ENCODE measurements at places on chromosomes 11 and 22. TPM values are rescaled to one million over a fixed set of nuclear protein-coding genes. Genes with fewer than 3 reads are reported as not detected.

GRCh38 chr11:93952082-93952780 is 68.9 kb upstream of the HEPHL1 start:
- H3K27ac ChIP-seq, result no peak overlapping the region
- no peaks in the 10 kb centered on the region for H3K36me3 ChIP-seq
- no peak for DNase-seq

DNA sequence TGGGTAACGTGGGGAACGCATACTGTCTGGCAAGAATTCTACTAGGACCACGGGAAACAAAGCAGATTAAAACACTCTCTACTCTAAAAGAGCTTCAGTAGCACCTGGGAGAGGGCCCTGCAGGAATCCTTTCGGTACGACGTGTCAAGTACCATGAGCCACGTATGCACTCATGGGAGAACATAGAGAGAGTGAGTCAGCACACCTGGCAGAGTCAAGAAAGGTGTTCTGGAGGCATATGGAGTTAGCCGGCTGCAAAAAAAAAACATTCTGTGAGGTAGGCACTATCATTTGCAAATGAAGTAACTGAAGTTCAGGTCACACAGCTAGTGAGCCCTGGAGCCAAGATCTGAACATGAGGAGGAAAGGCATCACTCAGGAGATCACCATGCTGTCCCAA is 71.1 kb upstream of the BID start:
- H3K4me1 ChIP-seq, result peaks cover 5% of the 10 kb centered on the region
- no peak overlapping the region for H3K4me3 ChIP-seq

GRCh38 chr11:123454060-123454651 is 24.1 kb downstream of the GRAMD1B start:
- no peak for DNase-seq
- no peaks in the 10 kb centered on the region for H3K36me3 ChIP-seq
- no peak overlapping the region for H3K27ac ChIP-seq
- no peaks in the 10 kb centered on the region for H3K4me1 ChIP-seq
- H3K27me3 ChIP-seq, result no peaks in the 10 kb centered on the region

DNA sequence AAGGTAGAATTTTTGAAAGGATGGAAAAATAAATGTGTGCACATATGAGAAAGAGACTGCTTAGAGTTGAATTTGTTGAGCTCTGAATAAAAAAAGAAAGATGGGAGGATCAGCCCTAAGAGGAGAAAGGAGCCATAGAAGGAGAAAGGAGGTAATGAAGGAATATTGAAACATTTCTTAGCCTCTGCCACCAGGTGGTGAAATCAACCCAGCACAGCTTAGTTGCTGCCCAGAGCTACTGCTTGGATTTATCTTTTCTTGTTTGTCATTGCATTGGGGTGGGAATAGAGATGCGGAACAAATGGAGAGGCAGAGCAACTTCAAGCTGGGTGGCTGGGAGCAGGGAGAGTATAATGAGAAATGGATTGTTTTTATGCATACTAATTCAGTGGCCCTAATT is 80.4 kb downstream of the SERGEF start:
- no peaks in the 10 kb centered on the region for H3K27me3 ChIP-seq
- no peak overlapping the region for H3K4me3 ChIP-seq
- no peaks in the 10 kb centered on the region for H3K4me1 ChIP-seq
- no peak for DNase-seq

DNA sequence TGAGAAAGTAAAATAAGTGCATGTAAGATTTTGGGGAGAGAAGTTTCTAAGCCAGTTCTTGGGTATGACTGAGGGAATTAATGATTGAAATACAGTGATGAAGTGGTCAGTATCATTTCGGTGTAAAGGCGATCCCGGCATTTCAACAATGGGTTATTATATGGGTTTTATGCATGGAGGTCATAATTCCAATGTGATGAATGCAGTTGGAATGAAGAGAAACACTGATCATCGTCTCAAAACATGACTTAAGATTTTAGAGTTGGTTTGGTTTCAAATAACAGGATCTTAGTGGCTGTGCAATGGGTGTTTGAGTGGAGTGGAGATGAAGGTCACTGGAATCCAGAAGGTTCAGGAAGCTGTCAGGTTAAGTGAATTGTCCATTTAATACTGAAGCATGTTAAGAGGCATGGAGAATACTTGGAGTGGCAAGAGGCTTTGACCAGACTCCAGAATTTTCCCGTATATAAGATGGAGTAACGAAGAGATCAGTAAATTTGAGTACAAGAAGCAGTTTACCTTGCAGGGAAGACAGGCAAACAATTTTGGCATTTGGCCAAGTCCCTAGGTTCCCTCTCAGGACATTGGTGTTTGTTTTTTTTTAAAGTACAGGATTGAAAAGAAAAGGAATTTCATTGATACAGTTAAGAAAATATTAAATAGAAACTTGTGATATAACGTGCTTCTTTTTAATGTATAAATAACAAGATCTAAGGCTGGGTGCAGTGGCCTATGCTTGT is 96.4 kb upstream of the BIRC3 start:
- no peaks in the 10 kb centered on the region for H3K4me1 ChIP-seq
- H3K27ac ChIP-seq, result no peak overlapping the region
- H3K4me3 ChIP-seq, result no peak overlapping the region
- no peaks in the 10 kb centered on the region for H3K36me3 ChIP-seq
- no peaks in the 10 kb centered on the region for H3K27me3 ChIP-seq

- H3K4me3 ChIP-seq, result no peak overlapping the region
- DNase-seq, result no peak
- peaks cover 34% of the 10 kb centered on the region for H3K4me1 ChIP-seq
These were observed 85.1 kb downstream of the TRIM44 start for GRCh38 chr11:35747668-35748067.

GRCh38 chr11:5300251-5300650 is 1.5 kb downstream of the OR51B4 start:
- no peaks in the 10 kb centered on the region for H3K4me1 ChIP-seq
- H3K4me3 ChIP-seq, result no peak overlapping the region
- H3K27me3 ChIP-seq, result no peaks in the 10 kb centered on the region
- H3K36me3 ChIP-seq, result no peaks in the 10 kb centered on the region

GRCh38 chr11:5507933-5508305 is 1.8 kb downstream of the UBQLN3 start:
- H3K27ac ChIP-seq, result no peak overlapping the region
- no peaks in the 10 kb centered on the region for H3K4me1 ChIP-seq
- H3K36me3 ChIP-seq, result no peaks in the 10 kb centered on the region
- H3K27me3 ChIP-seq, result no peaks in the 10 kb centered on the region
- DNase-seq, result no peak
- no peak overlapping the region for H3K4me3 ChIP-seq

DNA sequence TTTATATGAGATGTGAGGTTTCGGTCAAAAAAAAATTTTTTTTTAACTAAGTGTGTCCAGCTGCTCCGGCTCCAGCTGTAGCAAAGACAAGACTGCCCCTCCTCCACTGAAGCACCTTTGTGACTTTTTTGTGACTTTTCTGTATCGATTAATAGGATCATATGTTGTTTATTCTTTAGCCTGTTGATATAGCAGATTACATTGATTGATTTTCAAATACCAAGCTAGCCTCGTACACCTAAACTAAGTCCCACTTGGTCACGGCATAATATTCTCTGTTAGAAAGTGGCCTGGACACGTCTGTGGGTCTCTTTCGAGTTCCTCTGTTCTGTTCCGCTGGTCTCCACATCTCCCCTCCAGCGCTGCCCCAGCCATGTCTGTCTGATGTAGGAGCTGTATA is 126.8 kb downstream of the IGLL1 start:
- no peak for DNase-seq
- H3K27me3 ChIP-seq, result no peaks in the 10 kb centered on the region
- no peak overlapping the region for H3K4me3 ChIP-seq
- no peak overlapping the region for H3K27ac ChIP-seq
- no peaks in the 10 kb centered on the region for H3K4me1 ChIP-seq

Gene ANGPTL5
- not detected for total RNA-seq

Data from right lobe of liver (tissue), 6 donors.